ENCODE measurements at places on chromosomes 1 and 21. TPM values are rescaled to one million over a fixed set of nuclear protein-coding genes. Genes with fewer than 3 reads are reported as not detected.

GRCh38 chr1:2414297-2414958 lies 2.1 kb upstream of the PEX10 start:
- peak; percentile 91 for DNase-seq
- H3K4me3 ChIP-seq = peak overlapping the region; percentile 73
- H3K4me1 ChIP-seq = peaks cover 36% of the 10 kb centered on the region
- peak overlapping the region; percentile 70 for H3K27ac ChIP-seq
- H3K27me3 ChIP-seq = no peaks in the 10 kb centered on the region
- H3K36me3 ChIP-seq = peaks cover 9% of the 10 kb centered on the region

GRCh38 chr1:169546087-169546995 lies 39.9 kb downstream of the F5 start:
- peaks cover 48% of the 10 kb centered on the region for H3K36me3 ChIP-seq
- H3K27ac ChIP-seq = no peak overlapping the region
- peak; percentile 57 for DNase-seq
- no peak overlapping the region for H3K4me3 ChIP-seq
- H3K4me1 ChIP-seq = peaks cover 2% of the 10 kb centered on the region

DNA sequence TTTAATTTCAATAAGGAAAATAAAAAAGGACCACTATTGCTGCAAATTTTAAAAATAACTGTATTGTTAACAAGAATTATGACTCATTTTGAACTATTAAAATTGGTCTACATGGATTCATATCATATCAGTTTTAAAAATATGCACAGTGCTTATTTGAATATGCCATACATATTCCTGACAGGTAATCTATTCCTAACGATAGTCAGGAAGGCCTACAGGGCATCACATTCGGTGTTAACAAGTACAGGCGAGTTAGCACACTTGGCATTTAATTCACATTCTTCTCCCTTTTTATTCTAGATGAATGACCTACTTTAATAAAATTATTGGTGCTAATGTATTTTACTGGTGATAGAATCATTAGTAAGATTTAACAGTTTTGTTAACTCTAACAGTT lies 174.6 kb downstream of the USH2A start:
- no peak overlapping the region for H3K4me3 ChIP-seq
- no peak overlapping the region for H3K27ac ChIP-seq
- H3K36me3 ChIP-seq = no peaks in the 10 kb centered on the region
- no peaks in the 10 kb centered on the region for H3K4me1 ChIP-seq

DNA sequence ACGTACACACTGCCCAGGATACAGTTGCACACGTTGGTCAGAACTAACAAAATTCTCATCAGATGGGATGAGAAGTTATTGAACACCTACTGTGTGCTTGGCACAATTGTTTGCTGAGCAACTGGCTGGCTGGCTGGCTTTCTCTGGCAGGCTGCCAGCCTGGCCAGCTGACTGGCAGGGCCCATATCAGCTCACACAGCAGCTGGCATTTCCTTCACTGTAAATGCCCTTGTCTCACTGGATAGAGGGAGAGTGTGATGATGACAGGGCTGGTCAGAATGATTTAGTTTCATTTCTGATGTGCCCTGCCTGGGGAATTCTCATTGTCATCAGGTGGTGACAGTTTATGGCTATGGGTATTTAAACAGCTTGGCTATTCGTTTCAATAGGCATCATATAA lies 15.8 kb downstream of the CAMK2N1 start:
- H3K36me3 ChIP-seq = no peaks in the 10 kb centered on the region
- no peak overlapping the region for H3K27ac ChIP-seq
- DNase-seq = no peak
- H3K4me1 ChIP-seq = peaks cover 13% of the 10 kb centered on the region
- H3K4me3 ChIP-seq = no peak overlapping the region

DNA sequence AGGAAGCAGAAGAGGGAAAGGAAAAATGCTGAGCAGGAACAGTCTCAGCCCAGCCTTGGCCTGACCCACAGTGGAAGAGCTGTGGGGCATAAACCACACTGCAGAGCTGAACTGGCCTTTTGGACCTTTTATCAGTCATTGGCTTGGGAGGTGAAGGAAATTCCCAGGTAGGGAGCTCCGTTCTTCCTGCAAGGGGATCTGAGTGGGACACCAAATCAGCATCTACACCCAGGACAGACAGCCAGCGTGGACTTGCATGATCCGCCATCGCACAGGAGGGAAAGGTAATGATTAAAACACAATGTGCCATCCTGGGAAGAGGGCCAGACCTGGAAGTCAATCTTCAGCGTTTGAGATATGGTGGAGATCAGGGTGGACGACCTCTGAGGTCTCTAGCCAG lies 1.2 kb upstream of the MTFR1L start:
- peak overlapping the region; percentile 87 for H3K27ac ChIP-seq
- peaks cover 28% of the 10 kb centered on the region for H3K4me1 ChIP-seq
- H3K27me3 ChIP-seq = no peaks in the 10 kb centered on the region
- peaks cover 9% of the 10 kb centered on the region for H3K36me3 ChIP-seq
- no peak for DNase-seq

DNA sequence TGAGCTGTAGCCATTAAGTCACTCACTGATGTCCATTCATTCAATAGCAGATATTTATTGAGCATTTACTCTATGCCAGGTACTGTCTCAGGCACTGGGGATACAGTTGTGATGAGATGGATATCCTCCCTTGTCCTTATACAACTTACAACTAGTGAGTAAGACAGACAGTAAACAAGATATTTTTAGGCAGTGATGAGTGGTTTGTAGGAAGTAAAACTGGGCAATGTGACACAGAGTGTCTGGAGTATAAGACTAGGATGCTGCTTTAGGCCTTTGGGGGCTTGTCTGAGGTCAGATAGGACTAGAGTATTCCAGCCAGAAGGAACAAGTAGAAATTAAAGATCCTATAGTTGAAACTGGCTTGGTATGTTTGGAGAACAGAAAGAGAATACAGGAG lies 41.4 kb downstream of the NOS1AP start:
- H3K4me1 ChIP-seq = no peaks in the 10 kb centered on the region
- no peak overlapping the region for H3K4me3 ChIP-seq
- H3K27me3 ChIP-seq = peaks cover 25% of the 10 kb centered on the region
- no peak for DNase-seq

GRCh38 chr21:42468491-42469131 lies 27.4 kb downstream of the RSPH1 start:
- no peak overlapping the region for H3K27ac ChIP-seq
- peaks cover 30% of the 10 kb centered on the region for H3K4me1 ChIP-seq
- no peaks in the 10 kb centered on the region for H3K36me3 ChIP-seq
- no peaks in the 10 kb centered on the region for H3K27me3 ChIP-seq
- DNase-seq = no peak

DNA sequence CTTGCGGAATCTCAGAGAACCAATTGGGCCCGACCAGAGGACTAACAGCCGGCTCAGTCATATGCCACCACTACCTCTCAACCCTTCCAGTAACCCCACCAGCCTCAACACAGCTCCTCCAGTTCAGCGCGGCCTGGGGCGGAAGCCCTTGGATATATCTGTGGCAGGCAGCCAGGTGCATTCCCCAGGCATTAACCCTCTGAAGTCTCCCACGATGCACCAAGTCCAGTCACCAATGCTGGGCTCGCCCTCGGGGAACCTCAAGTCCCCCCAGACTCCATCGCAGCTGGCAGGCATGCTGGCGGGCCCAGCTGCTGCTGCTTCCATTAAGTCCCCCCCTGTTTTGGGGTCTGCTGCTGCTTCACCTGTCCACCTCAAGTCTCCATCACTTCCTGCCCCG lies 49.8 kb downstream of the ACP6 start:
- no peak for DNase-seq
- H3K27me3 ChIP-seq = no peaks in the 10 kb centered on the region
- H3K4me3 ChIP-seq = no peak overlapping the region
- peaks cover 46% of the 10 kb centered on the region for H3K36me3 ChIP-seq

DNA sequence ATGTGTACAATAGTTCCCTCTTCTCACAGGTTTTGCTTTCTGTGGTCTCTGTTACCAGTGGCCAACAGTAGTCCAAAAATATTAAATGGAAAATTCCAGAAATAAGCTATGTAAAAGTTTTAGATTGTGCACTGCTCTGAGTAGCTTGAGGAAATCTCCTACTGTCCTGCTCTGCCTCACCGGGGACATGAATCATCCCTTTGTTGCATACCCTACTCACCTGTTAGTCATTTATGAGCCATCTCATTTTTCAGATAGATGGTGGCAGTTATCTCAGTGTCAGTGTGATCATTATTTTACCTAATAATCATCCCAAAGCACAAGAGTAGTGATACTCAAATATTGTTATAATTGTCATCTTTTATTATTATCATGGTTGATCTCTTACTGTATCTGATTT lies 688.1 kb downstream of the PLA2G4A start:
- no peaks in the 10 kb centered on the region for H3K4me1 ChIP-seq
- H3K4me3 ChIP-seq = no peak overlapping the region
- H3K27me3 ChIP-seq = no peaks in the 10 kb centered on the region
- H3K27ac ChIP-seq = no peak overlapping the region

GRCh38 chr1:47214549-47214948 lies 17.5 kb downstream of the TAL1 start:
- no peaks in the 10 kb centered on the region for H3K4me1 ChIP-seq
- H3K27me3 ChIP-seq = no peaks in the 10 kb centered on the region
- no peak overlapping the region for H3K4me3 ChIP-seq
- H3K27ac ChIP-seq = no peak overlapping the region

GRCh38 chr1:63319046-63320021 lies 3.0 kb upstream of the FOXD3 start:
- DNase-seq = no peak
- H3K27me3 ChIP-seq = peaks cover 65% of the 10 kb centered on the region
- no peak overlapping the region for H3K27ac ChIP-seq
- peaks cover 32% of the 10 kb centered on the region for H3K4me1 ChIP-seq
- H3K4me3 ChIP-seq = peak overlapping the region; percentile 17

DNA sequence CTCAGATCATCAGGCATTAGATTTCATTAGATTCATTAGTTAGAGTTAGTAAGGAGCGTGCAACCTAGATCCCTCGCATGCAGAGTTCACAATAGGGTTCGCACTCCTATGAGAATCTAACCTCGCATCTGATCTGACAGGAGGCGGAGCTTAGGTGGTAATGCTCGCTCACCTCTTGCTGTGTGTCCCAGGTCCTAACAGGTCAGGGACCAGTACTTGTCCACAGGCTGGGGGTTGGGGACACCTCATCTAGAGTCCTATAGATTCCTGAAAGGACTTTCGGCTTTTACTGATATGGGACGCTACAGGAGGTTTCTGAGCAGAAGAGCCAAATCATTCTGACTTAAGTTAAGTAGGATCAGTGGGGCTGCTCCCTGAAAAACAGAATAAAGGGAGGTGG lies 91.4 kb downstream of the AKT3 start:
- peaks cover 32% of the 10 kb centered on the region for H3K4me1 ChIP-seq
- H3K27me3 ChIP-seq = no peaks in the 10 kb centered on the region
- H3K27ac ChIP-seq = no peak overlapping the region
- no peak for DNase-seq
- H3K36me3 ChIP-seq = peaks cover 2% of the 10 kb centered on the region
- no peak overlapping the region for H3K4me3 ChIP-seq

DNA sequence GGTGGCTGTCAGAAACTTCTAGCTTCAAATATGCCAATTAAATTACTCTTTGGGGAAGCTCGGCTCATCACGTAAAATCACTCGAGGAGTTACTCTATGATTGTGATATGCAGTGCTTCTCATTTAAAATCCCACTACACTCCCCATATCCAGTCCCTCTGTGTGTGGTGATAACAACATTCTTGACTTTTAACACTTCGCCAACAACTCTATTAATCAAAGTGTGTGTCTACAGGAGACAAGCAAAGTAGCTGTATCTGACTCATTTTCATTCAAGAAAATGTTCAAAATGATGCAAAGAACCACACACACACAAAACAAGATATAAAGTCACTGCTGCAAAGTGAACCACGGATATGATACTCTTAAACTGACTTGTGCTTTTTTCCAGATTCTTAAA lies 341.3 kb downstream of the DSCAM start:
- no peaks in the 10 kb centered on the region for H3K4me1 ChIP-seq
- no peak for DNase-seq

GRCh38 chr1:7565099-7565750 lies 205.9 kb upstream of the VAMP3 start:
- H3K27ac ChIP-seq = no peak overlapping the region
- no peak for DNase-seq
- no peak overlapping the region for H3K4me3 ChIP-seq
- H3K27me3 ChIP-seq = no peaks in the 10 kb centered on the region
- no peaks in the 10 kb centered on the region for H3K36me3 ChIP-seq

DNA sequence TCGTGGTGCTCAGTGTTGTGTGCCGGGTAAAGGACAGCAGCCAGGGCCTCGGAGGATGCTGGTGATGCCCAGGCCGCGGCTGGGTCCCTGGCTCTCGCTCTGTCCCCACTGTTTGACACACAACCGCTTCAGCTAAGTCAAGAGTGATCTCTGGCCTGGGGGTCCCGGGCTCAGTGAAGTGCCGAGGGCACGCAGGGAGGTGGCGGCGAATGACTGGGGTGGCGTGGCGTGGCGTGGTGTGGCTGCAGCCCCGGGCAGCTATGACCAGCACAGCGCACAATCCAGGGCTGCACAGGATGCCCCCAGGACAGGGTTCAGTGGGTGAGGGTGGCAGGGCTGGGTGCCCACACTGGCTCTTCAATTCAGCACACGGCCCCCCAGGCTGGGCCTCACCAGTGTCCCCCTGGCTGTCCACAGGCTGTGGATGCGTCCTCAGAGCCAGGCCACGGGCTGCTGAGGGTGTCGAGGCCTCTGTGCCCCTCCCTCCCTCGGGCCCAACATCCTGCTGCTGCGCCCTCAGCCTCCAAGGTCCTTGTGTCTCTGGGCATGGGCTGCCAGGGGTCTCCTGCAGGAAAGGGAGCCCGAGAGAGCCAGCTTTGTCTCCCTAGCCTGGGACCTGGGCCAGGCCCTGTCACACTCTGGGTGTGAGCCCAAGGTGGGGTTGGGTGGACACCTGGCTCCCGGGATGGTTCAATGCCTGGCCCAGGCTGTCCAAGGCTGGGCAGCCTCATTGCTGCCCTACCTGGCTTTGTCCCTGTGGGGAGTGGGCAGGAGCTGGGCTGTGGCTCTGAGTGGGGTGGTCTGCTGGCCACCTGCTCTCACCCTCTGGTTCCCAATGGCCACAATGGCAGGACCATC lies 12.0 kb upstream of the SKI start:
- H3K36me3 ChIP-seq = no peaks in the 10 kb centered on the region
- no peak overlapping the region for H3K4me3 ChIP-seq
- peaks cover 4% of the 10 kb centered on the region for H3K4me1 ChIP-seq
- H3K27ac ChIP-seq = no peak overlapping the region

DNA sequence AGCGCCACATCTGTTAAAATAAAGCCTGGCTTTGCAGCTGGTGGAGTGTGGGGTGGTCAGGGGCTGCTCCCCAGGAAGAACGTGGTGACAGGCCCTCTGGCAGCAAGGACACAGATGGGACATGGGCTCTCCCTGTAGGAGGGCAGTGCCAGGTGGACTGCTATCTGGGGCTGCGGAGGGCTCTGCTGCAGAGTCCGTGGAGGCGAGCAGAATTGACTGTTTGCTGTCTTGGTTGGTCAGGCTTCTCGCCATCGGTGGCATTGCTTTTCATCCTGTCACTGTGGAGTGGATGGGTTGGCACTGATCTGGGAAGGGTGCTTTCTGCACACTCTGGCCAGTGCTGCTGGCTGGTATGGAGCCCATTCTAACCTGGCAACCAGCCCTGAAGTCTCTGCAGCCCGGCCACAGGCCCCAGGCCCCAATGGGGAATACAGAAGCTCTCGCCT lies 103.0 kb downstream of the LAMC2 start:
- H3K27ac ChIP-seq = no peak overlapping the region
- no peak overlapping the region for H3K4me3 ChIP-seq
- peaks cover 6% of the 10 kb centered on the region for H3K27me3 ChIP-seq

- H3K4me1 ChIP-seq = peaks cover 2% of the 10 kb centered on the region
- no peak for DNase-seq
- H3K36me3 ChIP-seq = no peaks in the 10 kb centered on the region
- no peak overlapping the region for H3K4me3 ChIP-seq
- no peak overlapping the region for H3K27ac ChIP-seq
Measured at GRCh38 chr1:227903614-227904501, 43.9 kb downstream of the WNT9A start.

The VWA1 gene
- total RNA-seq = 0.72 TPM

The LCE6A gene
- not detected for total RNA-seq

The PIGC gene
- total RNA-seq = 17.8 TPM

Data from activated CD8-positive, alpha-beta T cell treated with anti-CD3 and anti-CD28 coated beads for 36 hours (primary cell).